ENCODE measurements at places on chromosomes 2 and 18.

GRCh38 chr2:18474700-18475099 is 85.8 kb downstream of the RDH14 start:
- DNase-seq = no peak

GRCh38 chr2:188134241-188134640 is 157.4 kb upstream of the GULP1 start:
- no peak for DNase-seq

DNA sequence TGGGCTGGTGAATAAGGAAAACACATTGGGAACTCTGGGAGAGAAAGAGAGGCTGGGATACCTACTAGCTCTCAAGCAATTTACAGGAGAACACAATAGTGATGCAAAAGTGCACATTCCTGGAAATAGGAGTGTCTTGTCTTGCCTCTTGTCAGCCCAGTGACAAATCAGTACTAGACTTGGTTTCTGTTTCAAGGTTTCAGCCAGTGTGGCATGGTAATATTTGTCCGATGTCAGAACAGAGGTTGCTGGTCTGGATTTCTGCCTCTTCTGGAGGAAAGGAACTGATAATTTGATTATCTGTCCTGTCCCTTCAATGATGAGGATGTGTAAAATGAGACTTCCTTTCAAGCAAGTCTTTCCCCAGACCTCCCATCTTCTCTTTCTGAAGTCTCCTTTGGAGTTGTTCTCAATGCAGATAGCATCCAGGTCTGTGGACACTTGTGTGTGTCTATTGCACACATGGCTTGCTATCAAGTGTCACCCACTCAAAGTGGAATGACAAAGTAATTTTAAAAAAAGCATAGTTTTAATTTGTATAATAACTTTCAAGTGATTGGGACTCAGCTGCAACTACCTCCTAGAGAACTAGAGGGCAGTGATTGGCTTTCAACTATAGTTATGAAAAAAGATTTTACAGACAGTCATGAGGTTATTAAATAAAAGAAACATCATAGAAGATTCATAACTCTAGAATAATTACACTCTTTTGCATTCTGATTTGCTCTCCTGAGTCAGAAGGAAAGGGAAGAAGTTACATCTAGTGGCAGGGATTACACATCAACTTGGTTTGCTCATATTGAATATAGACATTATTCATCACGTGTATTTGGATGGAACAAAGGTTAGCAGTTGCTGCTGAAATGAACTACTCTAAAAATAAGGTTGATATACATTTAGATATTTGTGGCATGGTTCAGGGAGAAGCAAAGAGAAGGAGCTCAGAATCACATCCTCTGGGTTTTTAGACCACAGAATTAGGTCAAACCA is 4.5 kb downstream of the GPR39 start:
- DNase-seq = no peak

- DNase-seq = no peak
Observed at GRCh38 chr2:214477305-214477704, 66.5 kb downstream of the VWC2L start.

DNA sequence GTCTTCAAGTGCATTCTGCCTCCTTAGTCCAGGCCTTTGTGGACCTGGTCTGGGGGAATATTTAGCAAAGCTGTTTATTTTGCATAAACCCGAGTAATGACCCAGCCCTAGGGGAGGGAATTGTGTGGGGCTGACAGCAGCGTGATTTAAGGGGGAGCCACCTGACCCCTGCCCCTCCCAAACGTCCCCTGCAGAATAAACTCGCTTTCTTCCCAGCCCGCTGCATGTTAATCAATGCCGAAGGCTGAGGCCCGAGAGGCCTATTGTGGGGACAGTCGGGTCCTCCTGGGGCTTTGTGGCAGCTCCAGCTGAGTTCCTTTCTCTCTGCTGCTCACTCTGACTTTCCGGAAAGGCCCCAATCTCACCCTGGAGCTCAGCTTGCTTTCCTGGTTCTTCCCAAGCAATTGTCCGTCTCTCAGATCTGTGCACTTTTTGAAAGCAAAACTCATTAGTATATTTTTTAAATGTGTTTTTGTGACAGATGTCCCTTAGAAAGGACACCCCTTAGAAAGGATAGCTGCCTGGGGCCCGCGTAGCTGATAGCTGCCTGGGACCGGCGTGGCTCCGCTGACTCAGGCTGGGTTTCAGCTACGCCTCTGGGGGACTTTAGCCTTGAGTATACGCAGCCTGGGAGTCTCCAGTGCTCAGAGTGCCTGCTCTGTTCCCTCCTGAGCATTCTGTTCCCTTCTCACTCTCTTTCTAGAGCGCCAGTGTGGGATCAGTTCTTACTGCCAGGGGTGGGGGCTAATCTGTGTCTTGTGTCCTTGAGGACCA is 158.3 kb downstream of the GLI2 start:
- no peak for DNase-seq
